ENCODE measurements at places on chromosomes 7 and 10. TPM values are rescaled to one million over a fixed set of nuclear protein-coding genes. Genes with fewer than 3 reads are reported as not detected.

DNA sequence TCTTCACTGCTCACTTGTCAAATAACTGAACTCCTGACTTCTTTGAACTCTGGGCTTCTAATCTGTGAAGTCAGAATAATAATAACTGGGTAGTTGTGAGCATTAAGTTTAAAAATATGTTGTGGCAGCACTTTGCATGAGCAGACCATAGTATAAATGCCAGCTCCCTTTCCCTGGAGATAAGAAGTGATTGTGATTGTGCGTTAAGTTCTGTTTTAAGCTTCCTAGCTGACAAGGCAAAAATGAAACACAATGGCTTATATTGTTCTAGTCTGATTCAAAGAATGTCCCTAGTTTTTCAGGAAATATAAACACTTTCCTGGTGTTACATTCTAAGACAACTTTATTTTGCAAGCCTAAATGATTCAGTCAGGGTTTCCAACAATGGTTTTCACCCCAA lies 61.8 kb downstream of the PTPRE start:
- no peak for DNase-seq

The ZNF398 gene
- 6.6 TPM for total RNA-seq

The FAM25C gene
- total RNA-seq, result not detected

The ASB10 gene
- not detected for total RNA-seq

The COX15 gene
- 22.1 TPM for total RNA-seq

The C7orf57 gene
- total RNA-seq, result not detected

DNA sequence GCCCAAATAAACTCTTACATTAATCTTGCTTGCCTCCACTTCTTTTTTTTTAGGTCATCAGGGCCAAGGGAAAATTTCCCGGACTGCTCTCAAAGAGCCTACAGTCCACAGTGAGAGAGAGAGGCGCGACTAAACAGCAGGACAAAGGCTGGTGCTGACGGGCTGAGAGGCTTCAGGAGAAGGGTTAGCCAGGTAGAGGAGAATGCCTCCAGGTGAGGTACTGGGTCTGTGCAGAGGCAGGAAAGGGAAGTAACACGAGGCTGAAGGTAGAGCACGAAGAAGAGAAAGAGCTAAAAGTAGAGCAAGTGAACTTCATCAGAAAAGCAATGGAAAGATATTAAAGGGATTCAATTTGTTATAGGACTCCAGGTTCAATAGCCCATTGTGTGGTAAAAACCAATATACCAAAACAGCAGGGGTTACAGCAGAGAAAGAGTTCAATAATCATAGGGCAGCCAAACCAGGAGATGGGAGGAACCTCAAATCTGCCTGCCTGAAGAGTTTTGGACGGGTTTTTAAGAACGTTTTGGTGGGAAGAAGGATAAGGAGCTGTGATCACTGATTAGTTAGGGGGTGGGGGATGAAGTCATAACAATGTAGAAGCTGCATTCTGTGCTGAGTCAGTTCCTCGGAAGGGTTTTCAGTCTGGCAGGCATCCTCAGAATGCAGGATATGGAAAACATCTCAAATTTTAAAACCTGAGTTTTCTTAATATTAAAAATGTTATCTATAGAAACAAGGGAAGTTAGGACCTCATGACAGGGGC lies 171.5 kb downstream of the AKR1D1 start:
- DNase-seq, result no peak

DNA sequence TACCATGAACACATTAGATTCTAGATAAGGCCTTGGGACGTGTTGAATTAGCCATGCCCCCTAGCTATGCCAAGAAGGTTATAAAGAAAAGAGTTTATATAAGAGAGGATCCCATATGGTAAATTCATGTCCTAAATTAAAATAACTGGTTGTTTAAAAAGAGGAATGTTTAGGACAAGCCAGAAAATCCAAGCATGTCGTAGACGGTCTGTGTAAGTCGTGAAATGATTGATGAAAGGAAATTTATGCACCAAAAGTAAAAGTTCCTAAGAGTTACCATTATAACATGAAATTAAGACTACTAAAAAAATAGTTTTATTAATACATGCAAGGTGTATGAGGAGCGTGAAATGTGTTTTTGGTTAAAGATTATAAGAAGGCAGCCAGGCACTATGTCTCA lies 624.9 kb downstream of the ARL4A start:
- DNase-seq, result no peak

DNA sequence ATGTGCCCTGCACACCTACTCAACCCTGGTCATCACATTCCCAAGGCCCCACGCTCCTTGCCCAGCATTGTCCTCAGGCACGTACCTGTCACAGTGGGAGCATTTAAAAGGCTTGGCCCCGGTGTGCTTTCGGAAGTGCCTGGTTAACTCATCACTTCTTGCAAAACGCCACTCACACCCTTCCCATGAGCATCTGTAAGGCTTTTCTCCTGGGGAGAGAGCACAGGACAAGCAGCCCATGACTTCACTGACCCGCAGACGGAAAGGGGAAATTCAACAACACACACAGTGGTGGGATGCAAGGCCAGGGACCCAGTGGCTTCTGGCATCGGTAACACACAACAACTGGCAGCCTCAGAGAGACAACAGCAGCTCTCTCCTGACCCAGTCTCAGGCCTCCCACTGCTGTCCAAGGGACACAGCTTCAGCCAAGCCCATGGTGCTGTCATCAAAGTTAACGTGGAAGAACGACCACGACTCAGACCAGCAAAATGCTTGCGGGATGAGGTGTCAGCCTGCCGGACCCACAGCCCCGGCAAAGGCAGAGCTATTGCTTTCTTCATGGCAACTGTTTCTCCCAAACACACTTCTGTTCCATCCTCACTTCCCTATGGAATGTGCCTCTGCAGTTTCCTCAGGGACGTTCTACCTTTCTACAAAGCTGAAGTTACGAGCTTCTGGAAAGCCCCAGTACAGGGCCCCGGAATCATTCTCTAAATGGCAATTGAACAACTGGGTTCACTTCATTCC lies 4.8 kb downstream of the KLF6 start:
- DNase-seq, result peak; percentile 46

GRCh38 chr7:77467408-77467807 lies 51.3 kb upstream of the GSAP start:
- no peak for DNase-seq

DNA sequence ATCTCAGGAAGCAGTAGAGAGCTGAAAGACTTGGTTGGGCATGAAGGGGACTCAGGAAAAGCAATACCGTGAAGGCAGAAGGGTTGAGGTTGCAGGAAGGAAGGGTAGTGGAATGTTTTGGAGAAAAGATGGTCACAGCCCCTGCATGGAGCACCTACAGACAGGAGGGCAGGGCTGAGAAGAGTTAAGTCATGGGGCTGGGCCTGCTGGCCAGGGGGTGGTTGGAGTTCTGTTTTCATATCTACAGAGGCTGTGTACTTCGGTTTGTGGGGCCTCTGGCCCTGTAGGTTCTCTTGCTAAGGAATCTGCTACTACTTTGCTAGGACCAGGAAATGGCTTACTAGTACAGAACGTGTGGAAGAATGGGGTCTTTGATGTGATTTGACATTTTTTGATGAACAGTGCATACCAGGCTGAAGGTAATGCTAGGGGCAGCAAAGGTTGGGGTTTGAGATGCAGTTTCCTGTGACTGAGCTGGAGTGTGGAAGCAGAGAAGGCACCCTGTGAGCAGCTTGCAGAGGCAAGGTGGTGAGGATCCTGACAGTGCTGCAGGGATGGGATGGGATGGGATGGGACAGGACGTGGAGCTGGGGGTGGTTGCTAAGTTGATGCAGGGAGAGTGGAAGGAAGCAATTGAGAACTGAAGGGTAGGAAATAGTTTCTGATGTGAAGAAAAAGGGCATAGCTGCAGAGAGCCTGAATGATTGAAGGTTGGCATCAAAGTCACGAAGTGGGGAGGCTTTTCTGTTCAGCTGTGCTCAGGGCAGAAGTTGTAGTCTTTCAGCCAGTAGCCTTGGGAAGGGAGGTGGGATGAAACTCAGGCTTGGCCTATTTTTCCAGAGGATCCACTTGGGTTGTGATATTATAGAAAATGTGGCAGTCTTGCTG lies 7.8 kb downstream of the RPS24 start:
- no peak for DNase-seq

DNA sequence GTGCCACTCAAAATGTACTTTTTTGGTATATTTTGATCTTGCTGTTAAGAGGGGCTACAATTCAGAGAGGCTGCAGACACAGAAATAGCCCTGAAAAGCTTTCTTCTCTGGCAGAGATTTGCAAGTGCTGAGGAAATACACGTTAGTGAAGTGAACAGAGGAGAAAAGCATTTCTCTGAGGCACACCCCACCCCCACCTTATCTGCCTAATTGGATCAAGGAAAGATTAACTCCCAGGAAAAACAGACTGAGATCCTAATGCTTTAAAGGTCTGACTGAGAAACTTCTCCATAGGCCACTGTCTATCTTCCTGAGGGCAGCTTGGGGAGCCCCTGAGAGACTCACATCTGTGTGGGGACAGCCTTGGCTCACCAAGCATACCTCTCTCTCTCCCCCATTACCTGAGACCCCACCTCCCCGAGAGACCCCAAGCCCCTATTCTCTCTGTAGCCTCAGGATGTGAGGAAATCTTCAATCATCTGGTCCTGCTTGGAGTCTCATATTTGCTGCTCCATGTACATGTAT lies 14.8 kb upstream of the AKR1C3 start:
- no peak for DNase-seq

The HOXA7 gene
- not detected for total RNA-seq

The ANKRD7 gene
- total RNA-seq, result not detected

DNA sequence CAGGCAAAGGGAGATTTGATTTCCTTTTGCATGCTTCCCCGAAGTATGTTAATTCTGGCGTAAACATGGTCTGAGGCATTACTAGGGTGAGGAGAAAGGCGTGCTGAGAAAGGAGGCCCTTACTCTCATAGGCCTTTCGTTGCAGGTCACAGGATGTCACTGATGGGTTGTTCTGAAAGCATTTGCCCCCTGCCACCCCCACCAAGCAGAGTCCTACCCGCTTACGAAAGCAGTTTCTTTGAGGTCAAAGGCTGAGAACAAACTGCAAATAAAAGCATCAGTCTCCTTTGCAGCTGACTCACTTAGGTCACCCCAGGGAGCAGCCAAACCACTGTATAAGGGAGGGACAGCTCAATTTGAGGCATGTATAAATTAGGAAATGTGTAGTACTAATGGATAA lies 57.1 kb downstream of the BPGM start:
- no peak for DNase-seq

DNA sequence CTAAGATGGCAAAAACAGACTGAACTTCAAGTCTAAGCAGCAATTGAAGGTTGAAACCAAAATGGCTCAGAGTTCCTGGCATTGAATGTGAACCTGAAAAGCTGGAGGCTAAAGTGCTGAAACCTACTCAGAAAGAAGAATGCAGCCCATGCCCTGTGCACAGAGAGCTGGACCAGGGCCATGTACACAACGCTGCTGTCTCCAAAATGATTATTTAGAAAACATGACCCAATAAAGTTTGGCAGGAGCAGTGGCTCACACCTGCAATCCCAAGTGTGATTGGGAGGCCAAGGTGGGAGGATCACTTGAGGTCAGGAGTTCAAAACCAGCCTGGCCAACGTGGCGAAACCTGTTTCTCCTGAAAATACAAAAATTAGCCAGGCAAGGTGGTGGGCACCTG lies 158.9 kb downstream of the AKR1D1 start:
- peak; percentile 92 for DNase-seq

DNA sequence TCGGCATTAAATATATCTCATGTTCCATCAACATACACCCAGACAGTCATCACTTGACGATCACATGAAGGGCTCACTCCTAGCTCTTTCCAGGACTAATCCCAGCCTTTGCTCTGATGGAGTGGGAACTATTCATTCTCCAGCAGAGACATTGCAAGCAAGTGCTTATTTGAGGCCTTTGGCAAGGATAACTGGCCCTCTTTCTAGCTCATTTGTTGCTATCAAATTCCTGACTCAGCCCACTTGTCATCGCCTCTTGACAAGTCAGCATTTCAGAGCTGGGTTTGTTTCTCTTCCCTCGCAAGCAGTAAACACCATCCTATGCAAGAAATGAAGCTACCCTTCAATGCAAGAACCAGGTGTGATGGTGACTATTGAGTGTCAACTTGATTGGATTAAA lies 1165.7 kb upstream of the AUTS2 start:
- no peak for DNase-seq

GRCh38 chr7:14395860-14396259 lies 406.4 kb upstream of the ETV1 start:
- DNase-seq, result no peak

GRCh38 chr10:100339236-100339635 lies 7.8 kb upstream of the SCD start:
- DNase-seq, result no peak

- DNase-seq, result no peak
These were observed 19.2 kb upstream of the SUPV3L1 start for GRCh38 chr10:69160809-69161241.

GRCh38 chr10:92690915-92691590 lies 1.3 kb downstream of the HHEX start:
- DNase-seq, result peak; percentile 53

DNA sequence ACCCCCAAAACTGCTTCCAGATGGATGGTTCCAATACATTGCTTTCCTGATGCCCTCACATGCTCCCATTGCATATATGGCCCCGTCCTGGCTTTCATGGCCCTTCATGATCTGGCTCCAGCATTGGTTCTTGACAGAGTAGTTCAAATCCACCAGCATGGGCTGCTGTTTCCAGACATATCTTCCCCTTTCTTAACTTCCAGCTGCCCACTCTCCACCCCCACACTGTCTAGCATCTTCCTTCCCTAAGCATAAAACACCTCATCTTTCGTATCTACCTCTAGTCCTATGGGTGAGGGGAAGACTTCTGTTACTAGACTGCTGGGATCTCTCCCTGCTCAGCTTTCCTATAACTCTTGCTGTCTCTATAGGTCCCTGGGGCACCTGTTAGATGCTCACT lies 13.2 kb upstream of the GOLGA7B start:
- DNase-seq, result no peak

DNA sequence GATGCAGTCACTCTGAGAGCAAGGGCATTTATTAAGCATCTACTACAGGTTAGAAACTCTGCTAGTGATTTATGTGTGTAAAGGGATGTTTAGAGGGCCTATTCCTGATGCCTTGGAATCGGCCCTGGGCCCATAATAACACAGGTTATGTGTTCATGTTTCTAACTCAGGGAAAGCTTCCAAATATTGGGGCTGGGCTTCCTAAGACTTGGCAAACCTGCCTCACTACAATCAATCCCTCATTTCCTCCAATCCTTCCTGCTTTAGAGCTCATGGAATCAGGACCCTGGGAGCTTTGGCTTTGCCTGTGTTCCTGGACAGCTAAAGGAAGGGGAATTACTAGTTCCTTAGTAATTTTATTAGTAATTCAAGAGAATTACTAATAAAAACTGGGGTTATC lies 148.8 kb downstream of the HIBADH start:
- no peak for DNase-seq

- no peak for DNase-seq
These were observed 15.3 kb downstream of the ST7 start for GRCh38 chr7:116968631-116969030.

DNA sequence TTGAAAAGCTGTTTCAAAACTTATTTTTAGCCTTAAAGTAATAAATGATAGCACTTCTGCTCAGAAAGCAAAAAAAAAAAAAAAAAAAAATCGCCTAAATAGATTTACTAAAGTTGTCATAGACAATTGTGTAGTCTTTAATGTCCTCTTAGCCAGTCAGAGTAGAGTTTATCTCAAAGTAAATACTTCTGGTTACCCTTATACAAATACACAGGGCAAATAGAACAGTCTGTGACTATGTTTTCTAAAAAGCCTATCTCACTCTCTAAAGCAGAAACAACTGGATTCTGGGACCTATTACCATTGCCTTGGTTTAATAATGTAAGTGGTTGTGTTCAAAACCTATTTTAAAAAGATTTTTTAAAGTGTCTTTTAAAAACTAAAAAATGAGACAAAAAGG lies 156.2 kb upstream of the THSD7A start:
- no peak for DNase-seq

The GOLGA7B gene
- 0.53 TPM for total RNA-seq

GRCh38 chr7:138278601-138279000 lies 181.5 kb upstream of the TRIM24 start:
- DNase-seq, result no peak

The INPP5A gene
- total RNA-seq, result 18.3 TPM

The ZNF804B gene
- total RNA-seq, result not detected

The PCDH15 gene
- total RNA-seq, result not detected
